ENCODE measurements at places on chromosomes 11 and 22.

GRCh38 chr11:66891851-66892660 is 35.2 kb downstream of the LRFN4 start:
- peak; percentile 28 for DNase-seq

DNA sequence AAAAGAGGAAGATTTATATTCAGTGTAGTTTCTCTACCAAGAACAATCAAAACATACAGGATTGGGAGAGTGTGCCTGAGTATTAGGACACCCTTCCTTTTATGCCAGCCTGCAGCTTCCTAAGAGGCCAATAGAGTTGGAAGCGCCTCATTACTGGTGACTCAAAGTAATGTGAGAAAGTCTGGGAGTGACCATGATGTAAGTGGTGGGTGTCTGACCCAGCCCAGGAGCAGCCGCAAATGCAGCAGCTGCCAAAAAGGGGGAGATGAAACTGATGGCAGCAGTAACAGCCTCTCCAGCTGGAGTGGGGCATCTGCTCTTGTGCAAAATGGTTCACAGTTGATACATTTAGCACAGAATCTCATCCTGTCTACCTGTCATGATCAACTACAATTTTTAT is 62.0 kb downstream of the ZNF280B start:
- DNase-seq, result no peak

- no peak for DNase-seq
These were observed 44.2 kb downstream of the NUP98 start for GRCh38 chr11:3753110-3753509.

- DNase-seq, result no peak
These were observed 12.1 kb downstream of the HPS4 start for GRCh38 chr22:26471522-26471921.

DNA sequence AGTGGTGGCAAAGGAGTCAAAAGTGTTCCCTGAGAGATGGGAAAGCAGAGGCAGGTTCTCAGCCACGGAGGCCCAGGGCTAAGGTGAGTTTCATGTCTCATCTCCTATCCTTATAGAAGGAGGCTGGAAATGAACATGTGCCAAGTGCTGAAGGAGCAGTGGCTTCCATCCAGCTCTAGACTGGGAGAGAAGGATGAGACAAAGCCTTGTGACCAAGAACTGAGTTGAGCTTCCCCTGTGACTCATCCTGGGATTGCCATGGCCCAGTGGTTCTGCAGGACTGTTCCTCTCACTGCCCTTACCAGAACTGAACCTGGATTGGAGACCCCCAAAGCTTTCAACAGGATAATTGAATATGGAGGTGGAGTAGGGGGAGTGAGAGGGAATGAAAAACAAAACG is 16.7 kb upstream of the OR9Q1 start:
- no peak for DNase-seq

GRCh38 chr22:37982938-37983859 is 1.2 kb downstream of the SOX10 start:
- DNase-seq, result no peak

DNA sequence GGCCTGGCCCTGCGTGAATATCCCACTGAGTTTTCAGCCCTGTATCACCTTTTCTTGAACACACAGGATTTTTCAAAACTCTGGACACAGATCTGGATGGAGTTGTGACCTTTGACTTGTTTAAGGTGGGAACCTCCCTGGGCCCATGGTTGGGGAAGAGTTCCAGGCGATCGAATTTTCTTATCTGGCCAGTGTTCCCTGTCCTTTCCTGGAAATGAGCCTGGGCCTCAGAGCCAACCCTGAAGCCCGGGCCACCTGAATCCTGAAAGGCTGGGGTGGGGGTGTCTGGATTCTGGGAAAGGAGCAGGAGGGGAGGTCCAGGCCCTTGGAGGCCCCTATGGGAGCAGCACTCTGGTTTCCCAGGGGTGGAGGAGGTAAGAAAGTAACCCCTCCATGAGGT is 29.0 kb downstream of the CAPN1 start:
- no peak for DNase-seq
